NCI-H1092 (cell line): ENCODE measurements at places on chromosomes 16 and 17.

DNA sequence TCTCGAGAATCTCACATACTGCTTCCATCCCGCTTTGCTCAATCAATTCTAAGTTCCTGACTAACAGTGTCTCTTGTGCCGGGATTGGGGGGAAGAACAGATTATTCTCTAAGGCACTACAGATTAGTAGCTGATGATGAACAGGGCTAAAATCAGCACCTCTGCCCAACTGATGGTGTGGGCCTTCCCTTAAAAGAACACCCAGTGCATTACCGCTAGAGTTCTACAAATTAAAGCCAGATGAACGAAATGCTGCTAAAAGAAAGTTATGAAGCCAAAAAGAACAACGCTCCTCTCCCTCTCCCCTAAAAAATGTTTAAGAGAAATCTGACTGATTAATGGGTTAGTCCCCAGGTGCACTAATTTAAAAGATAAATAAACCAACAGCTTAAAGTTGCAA lies 4.4 kb downstream of the CDC27 start:
- no peak for DNase-seq

- DNase-seq: no peak
These were observed 10.0 kb downstream of the TPPP3 start for GRCh38 chr16:67383284-67383683.

DNA sequence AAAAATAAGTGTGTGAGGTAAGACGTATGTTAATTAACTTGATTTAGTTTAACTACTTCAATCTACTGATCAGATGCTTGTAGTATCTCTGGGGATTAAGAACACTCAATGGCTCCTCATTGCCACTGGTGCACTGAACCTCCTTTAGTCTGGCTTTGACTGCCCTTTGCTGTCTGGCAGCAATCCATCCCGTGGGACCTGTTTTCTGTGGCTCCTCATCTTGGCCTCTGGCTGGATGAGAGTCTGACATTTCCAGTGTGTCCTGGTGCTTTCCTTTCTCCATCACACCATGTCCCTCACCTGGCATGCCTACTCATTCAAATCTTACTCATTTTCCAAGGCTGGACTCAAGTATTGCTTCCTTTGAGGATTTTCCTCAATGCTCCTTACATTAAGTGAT lies 212.2 kb downstream of the CA10 start:
- no peak for DNase-seq

DNA sequence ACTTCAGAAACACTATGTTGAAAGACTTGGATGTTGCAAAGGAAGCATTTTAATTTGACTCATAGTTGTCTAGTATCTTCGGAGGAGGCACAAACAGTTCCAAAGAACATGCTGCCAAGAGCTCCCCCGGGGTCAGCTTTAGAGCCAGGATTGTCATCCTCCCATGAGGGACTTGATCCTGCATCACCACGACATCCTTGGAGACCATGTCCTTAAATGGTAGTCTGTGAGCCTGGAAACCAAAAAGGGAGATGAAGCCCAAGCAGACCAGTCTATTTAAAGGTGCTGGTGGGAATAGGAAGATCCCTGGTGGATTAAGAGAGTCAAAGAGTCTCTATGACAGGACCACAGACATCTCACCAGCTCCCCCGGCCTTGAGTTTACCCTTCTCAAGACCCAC lies 33.3 kb upstream of the DYNLRB2 start:
- DNase-seq: no peak

GRCh38 chr17:59837308-59838051 lies 55.3 kb downstream of the TUBD1 start:
- no peak for DNase-seq

DNA sequence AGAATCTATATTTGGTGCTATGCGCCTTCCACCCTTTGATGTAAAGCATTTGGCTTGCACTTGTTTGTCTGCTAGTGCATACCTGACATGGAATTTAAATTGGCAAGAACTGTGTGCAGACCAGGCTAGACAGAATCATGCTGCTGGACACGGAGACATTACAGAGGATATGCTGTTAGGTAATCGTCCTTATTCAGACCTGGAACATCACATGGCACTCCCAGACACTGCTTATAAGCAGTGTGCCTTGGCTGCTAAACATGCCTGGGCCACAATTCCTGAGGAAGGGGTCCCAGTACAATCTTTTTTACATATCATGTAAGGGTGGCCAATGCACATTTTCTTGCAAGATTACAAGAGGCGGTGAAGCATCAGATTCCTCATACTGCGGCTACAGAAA lies 6.4 kb downstream of the CD300LD start:
- DNase-seq: no peak

- DNase-seq: no peak
These were observed 14.2 kb downstream of the HSD11B2 start for GRCh38 chr16:67445126-67445426.

DNA sequence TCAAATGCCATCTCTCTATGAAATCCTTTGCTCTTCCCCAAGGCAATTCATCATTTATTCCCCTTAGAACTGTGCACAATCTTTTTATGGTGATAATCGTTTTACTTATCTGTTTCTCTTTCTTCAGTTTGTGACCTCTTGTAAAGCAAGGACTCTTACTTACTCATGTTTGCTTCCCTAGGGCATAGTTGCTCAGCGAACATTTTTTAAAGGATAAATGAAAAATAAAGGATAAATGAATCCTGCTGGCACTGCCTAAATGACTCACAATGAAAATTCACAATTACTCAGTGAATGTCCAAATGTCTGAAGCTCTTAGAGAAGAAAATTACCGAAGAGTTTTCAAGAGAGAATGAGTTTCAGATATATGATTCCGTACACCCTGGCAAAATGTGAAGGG lies 671.7 kb downstream of the CDH11 start:
- DNase-seq: no peak

DNA sequence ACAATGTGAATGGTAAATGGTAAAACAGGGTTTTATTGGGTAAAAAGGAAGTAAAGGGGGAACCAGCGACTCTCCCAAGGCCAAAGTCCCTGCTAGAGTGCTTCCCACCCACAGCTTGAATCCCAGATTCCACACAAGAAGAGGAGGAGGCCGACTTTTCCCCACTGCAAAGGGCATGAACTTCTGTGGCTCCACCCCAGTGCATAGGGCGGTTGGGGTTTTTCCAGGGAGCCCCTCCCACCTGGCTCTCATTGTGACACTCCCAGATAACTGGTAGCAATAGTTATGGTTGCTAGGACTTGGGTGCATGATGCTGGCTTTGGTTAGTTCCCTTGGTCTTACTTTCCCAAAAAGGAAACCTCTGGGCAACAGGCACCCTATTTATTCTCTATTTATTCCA lies 666.0 kb upstream of the CA10 start:
- no peak for DNase-seq

- DNase-seq: no peak
These were observed 12.4 kb downstream of the RAB5C start for GRCh38 chr17:42142371-42142896.
